Diencephalon (tissue), 1 donor: ENCODE measurements at places on chromosomes 1 and 21. TPM values are rescaled to one million over a fixed set of nuclear protein-coding genes. Genes with fewer than 3 reads are reported as not detected.

GJA5 gene
- total RNA-seq, result 2.3 TPM

SMIM1 gene
- total RNA-seq, result 0.92 TPM

PTPRC gene
- total RNA-seq, result 10.6 TPM

FAM72D gene
- 0.92 TPM for total RNA-seq

ANGPTL1 gene
- 1.8 TPM for total RNA-seq

BCAR3 gene
- total RNA-seq, result 5.5 TPM

TNFRSF18 gene
- not detected for total RNA-seq

U2AF1 gene
- total RNA-seq, result 22.8 TPM

DAB1 gene
- 12.5 TPM for total RNA-seq

NR0B2 gene
- not detected for total RNA-seq

AMIGO1 gene
- total RNA-seq, result 16.6 TPM

KRTAP11-1 gene
- not detected for total RNA-seq
